Occipital lobe (tissue), 3 donors: ENCODE measurements at places on chromosomes 6 and 20.

DNA sequence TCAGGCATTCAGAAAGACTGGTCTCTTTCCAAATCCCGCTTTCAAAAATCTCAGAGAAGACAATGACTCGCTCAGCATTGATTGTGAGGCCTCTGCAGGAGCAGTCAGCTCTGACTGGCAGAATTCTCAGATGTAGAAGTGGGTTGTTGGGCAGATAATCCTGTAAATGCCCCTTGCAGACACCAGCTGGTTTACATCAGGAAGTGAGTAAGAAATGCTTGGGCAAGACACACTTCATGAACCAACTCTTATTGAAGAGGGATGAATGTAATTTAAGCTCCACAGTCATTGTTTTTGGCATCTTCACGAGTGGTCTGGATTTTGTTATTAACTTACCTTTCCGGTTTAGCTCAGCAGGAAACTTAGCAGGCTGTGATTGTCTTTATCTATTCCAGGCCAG is 166.6 kb downstream of the PLCB4 start:
- DNase-seq = no peak

- DNase-seq = no peak
Measured at GRCh38 chr6:13725052-13725451, 13.4 kb upstream of the RANBP9 start.

DNA sequence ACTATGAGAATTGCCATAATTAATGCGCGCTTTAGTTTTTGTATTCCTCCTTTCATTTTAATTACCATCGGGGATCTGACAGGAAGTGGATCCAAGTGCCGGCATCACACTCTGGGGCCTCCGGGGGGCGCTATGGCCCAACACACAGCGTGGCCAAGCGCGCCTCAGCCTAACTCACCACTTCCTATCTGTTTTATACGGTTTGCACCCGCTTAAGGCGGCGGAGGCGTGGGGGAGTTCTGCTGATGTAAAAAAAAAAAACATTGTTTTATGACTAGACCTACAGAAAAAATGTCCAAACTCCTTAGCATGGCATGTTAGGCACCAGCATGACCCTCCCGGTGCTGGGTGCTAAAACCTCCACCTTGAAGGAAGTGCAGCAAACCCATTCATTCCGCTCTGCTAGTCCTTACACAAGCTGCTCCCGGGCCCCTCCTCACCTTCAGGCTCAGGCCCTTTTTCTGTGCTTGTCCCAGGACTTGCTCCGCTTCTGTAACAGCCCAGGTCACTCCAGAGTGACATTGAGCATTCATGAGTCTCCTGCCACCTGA is 4.5 kb upstream of the EBF4 start:
- peak; percentile 23 for DNase-seq

DNA sequence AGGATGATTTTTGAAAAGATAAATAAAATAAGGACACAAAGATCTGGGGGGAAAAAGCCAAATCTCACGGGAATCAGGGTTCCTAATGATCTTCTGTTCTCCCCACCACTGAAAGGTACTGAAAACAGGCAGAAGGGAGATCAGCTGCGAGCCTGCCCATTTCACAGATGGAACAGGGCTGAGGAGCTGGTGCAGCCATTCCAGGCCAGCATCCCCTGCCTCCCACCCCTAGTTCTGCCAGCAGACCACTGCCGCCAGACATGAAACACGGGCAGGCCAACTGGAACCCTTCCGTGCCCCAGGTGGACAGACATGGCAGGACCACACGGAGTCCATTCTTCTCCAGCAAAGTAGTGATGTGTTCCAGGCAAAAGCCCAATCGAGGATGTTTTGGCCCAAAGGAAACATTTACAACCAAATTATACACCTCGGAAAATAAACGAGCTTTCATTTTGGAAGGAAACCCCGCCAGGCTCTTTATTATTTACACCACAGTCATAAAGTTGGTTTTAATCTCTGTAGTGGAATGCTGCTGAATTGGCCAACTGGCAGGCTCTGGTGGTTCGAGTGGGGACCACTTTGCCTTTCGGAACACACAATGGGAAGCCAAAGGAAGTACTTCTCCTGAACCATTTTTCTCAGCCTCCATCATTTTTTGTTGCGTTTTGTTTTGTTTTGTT is 28.2 kb downstream of the ISM1 start:
- DNase-seq = no peak

DNA sequence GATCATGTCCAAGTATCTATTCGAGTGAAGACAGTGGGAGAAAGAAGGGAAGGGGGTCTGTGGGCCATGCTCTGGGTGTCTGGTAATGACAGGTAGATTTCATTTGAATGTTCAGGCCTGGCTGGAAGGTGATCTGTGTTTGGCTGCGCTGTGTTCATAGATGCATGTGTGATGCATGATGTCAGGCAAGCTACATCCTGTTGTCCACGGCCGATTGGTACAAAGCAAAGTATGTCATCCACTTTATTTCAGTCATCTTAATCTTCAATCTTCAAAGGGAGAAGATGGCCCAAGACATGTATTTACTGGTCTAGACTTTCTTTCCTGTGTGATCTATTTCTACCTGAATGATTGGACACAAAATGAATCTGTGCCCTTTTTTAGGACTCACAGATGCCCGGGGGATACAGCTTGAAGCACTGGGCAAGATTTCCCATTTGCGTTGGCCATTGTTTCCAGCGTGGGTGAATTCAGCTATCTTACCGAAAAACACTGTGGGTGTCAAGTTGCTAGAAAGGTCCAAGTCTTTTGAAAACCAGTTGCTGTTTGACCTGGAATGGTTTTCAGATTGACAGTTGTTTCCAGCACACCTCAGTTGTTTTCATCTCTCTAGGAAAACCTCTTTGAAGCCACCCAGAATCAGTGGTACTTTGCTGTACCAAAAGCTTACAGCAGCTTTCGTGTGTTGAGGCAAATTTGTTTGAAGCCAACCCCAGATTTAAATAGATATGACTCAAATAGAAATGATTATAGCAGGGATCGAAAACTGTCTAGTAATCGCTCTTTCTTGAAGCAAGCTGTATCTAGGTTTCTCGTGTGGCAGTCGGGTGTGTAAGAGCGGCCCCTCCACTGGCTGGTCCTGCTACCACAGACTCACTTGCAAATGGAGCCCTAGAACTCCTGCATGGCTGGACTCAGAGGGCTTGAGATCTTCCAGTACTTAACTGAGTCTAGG is 27.2 kb downstream of the DUSP22 start:
- no peak for DNase-seq

DNA sequence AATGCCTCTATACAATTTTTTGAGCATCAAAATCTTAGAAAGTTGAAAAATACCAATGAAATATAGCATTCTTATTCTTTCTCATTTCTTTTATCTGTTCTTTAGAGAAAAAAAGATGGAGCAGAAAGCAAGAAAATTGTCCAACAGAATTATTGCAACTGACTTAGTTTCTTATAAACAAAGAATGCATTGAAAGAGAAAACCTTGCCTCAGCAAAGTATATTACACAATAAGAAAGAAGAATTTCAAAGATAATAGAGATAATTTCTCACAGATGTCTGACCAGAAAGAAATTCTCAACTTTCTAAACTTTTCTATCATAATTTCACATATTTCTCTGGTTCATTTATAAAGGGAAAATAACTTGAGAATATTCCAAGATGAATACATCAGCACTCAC is 47.0 kb upstream of the PRND start:
- no peak for DNase-seq
